Esophagus squamous epithelium (tissue), 5 donors: ENCODE measurements at places on chromosomes 3 and 15.

DNA sequence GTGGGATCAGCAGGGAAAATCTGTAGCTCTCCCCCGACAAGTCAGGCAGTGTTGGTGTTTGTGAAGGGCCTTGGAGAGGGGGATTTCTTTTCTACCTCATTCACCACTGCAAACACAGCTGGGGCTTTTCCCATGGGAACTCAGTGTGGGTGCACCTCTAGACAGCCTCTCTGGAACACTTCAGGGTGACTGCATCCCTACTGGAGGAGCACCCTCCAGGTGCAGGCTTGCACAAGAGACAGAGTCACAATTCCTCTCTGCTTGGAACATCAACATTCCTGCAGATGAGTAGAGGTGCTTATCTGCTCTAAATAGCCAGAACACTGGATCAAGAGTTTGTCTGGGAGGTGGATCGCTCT, 72.7 kb upstream of the AKAP13 start:
- no peak for DNase-seq

GRCh38 chr3:126880901-126881300, 102.0 kb upstream of the PLXNA1 start:
- no peak for DNase-seq

DNA sequence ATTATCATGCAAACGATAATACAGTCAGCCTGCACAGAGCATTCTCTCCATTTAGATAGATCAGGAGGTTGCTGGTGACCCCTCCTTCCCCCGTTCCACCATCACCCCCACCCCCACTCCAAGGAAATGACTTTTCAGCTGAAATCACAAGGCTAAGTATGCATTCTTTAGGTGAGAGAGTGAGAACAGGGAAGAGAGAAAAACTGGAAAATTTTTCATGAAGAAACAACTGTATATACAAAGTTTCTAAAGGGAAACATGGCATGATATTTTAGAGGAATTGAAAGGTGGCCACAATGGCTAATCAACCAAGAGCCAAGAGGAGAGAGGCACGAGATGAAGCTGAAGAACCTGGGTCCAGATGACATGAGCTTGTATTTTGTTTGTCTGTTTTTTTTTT, 22.2 kb downstream of the BCL2A1 start:
- DNase-seq, result no peak

- DNase-seq, result no peak
Measured at GRCh38 chr15:49468481-49468839, 45.4 kb downstream of the FGF7 start.

DNA sequence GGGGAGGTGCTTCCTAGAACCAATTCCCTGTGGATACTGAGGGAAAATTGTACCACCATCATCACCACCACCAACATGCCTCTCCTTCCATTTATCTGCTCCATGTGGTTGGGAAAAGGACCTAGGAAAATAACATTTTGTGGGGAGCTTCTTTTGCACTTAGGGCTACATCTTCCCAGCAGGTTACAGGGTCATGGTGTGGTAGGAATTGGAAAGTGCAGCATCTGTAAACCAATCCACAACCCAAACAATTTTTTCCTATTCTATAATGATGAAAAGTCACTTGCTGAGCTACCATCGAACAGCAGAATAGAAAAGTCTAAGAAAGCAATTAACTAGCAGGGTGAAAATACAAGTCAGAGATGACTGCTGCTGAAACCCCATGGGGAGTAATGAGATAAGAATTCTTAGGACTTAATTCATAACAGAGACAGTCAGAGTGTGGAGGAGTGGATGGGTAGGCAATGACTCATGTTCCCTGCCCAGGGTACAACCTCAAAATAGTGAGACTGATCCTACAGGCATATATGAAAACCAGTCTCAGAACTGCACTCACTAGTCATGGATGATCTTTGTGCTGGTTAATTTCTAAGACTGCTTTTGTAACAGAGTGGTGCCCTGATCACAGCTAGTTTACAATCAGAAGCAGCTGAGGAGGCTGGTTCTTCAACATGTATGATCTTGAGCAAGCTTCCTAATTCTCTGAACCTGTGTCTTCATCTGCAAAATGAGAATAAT, 38.1 kb upstream of the LEKR1 start:
- DNase-seq, result no peak

GRCh38 chr3:170355738-170356595, 1.5 kb upstream of the SKIL start:
- DNase-seq, result peak; percentile 5

- DNase-seq, result no peak
Measured at GRCh38 chr3:97430601-97431000, 334.0 kb upstream of the ARL6 start.

DNA sequence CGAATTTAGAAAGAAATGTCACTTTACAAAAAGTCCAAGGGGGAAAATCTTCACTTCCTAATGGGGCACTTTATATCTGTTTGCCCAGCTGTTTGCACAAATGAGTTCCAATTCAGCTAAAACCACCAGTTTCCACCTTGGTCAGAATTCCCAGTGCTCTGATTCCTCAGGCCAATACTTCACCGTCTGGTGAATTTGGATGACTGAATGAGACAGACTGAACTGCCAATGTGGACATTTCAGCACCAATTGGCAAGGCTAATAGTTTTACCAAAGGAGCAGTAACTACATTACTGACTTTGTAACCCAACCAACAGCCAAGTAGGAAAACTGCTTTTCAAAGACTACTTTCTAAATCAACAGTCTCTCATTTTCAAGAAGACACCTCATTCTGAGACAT, 51.8 kb downstream of the ABI3BP start:
- no peak for DNase-seq

- DNase-seq, result no peak
Measured at GRCh38 chr3:101259485-101260341, 60.7 kb downstream of the IMPG2 start.

- DNase-seq, result no peak
Measured at GRCh38 chr15:57861815-57862586, 155.5 kb downstream of the POLR2M start.

DNA sequence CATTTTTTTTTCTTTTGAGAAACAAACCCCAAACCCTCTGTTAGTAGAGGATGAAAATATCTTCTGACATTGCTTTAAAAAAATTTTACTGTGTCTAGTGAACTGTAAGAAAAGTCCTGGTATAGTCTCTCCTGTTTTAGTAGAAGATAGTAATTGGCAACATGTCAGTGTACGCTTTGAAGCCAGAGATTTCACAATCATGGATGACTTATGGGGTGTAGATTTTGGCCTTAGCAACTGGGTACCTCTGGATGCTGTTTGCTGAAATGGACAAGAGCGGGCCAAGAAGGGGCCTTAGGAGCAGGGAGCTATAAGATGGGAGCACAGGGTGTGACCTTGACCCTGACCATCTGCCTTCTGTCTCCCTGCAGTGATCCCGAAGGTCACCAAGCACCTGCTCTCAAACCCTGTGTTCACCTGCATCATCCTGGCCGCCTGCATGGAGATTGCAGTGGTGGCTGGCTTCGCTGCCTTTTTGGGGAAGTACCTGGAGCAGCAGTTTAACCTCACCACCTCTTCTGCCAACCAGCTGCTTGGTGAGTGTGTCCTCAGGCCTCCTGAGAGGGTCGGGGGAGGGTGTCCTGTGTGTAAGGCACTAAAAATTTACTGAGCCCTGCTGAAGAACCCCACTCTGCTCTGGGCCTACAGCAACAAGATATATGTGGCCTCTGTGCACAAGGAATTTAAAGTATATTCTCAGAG, 266.7 kb downstream of the SLCO3A1 start:
- DNase-seq, result no peak

DNA sequence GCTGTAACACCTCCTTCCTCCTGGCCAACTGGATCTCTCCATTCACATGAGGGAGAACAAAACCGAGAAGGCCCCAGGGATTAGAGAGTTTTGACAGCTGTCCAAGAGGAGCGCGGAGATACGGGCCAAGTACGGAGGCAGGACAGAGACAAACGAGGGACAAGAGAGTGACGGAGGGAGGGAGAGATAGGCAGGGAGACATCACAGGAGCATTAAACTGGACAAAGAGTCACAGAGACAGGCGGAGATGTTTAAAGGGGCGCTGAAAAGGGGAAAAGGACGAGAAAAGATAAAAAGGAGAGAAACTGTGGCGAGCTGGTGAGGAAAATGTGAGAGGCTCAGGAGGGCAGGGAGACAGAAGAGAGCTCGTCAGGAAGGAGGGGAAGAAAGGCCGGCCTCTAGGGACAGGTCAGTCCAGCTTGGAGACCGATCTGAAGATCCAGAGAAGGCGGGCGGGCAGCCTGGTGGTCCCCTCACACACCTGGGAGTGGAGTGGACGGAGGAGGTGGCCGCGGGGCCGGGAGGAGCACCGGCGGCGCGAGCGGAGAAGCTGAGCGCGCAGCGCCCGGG, 40.5 kb upstream of the ROPN1 start:
- no peak for DNase-seq

DNA sequence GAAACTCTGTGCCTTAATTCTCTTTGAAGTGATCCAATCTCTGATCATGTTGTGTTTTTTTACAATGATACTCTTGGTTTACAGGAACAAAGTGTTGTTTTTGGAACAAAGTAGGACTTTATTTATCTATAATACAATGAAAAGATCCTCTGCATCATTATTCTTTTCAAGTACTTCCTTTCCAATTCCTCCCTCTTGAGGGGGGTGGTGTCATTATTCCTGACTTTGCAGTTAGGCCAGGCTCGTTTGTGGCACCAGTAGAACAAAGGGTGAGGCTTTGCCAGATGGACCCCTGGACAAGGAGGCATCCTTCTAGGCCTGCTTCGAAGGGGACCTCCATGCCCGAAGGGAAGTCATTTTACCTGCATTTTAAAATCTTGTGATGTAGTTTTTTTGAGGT, 41.7 kb upstream of the ZBTB38 start:
- no peak for DNase-seq

DNA sequence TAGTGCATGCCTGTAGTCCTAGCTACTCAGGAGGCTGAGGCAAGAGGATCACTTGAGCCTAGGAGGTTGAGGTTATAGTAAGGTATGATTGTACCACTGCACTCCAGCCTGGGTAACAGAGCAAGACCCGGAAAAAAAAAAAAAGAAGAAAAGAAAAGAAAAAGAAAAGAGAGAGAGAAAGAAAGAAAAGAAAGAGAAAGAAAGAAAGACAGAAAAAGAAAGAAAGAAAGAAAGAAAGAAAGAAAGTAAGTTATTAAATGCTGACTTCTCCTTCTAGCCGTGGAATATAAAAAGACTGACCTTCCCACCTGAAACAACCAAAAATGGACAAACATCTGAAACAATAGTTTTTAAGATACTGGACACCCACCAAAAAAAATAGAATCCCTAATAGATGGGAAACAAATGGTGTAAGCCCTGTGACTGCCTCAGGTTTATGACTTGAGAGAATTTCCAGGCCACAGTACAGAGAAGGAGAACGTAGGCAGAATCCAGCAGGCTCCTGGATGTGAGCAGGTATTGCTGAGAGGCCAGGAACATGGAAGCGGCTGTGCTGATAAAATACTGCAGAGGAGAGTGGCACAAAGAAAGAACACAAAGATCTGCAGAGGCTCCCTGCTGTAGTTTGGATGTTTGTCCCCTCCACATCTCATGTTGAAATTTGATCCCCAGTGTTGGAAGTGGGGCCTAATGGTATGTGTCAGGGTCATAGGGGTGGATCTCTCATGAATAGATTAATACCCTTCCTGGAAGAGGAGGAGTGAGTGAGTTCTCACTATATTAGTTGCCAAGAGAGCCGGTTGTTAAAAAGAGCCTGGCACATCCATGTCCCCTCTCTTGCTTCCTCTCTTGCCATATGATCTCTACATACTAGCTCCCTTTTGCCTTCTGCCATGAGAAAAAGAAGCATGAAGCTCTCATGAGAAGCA, 41.8 kb upstream of the PRSS50 start:
- DNase-seq, result no peak

DNA sequence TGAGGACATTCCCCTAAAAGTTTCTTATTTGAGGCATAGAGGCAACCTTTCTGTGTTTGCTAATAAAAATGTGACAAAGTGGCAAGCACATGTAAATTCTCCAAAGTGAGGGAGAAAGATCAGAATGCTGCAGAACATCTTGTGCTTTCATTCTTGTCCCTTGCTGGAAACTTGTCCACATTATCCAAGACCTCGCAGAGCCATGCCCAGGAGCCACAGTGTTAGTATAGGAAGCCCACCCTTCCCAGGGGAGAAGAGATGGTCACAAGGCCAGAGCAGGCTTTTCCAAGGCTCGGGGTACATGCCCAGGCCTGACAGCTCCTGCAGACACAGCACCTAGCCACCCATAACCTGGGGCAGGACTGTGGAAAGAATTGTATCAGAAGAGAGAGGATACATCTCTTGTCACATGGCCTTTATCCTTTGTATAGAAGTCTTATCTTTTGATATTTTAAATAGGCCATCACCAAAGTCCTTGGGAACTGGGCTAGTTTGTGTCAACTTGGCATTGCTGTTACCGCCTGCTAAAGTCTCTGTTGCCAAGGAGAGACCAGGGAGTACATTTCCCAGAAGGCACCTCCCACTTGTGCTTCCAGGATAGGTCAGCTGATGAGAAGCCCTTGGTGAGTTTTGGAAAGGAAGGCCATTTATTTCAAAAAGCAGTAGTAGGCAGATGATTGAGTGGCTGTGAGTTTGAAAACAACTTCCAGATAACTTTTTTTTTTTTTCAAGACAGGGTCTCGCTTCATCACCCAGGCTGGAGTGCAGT, 10.5 kb downstream of the DLEC1 start:
- no peak for DNase-seq

GRCh38 chr3:122184591-122184929, 1.1 kb downstream of the CASR start:
- no peak for DNase-seq

DNA sequence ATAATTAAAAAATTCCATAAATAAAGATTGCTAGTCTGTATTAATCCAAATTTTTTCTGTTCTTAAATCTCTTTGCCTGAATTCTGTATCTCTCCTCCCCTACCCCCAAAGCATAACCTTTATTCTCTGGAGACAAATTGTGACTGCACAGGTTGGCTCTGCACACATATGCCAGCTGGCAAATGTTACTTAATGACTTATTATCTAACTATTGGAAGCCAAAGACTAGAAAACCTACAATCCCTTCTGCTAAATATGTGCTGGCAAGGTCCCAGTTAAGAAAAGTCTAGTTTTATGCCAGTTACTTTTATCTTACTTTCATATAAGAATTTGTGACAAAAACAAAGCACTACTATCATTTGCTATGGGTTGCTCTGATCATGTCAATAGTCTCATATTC, 569.3 kb downstream of the MECOM start:
- DNase-seq, result no peak

GRCh38 chr15:70264738-70265465, 167.2 kb upstream of the TLE3 start:
- no peak for DNase-seq

DNA sequence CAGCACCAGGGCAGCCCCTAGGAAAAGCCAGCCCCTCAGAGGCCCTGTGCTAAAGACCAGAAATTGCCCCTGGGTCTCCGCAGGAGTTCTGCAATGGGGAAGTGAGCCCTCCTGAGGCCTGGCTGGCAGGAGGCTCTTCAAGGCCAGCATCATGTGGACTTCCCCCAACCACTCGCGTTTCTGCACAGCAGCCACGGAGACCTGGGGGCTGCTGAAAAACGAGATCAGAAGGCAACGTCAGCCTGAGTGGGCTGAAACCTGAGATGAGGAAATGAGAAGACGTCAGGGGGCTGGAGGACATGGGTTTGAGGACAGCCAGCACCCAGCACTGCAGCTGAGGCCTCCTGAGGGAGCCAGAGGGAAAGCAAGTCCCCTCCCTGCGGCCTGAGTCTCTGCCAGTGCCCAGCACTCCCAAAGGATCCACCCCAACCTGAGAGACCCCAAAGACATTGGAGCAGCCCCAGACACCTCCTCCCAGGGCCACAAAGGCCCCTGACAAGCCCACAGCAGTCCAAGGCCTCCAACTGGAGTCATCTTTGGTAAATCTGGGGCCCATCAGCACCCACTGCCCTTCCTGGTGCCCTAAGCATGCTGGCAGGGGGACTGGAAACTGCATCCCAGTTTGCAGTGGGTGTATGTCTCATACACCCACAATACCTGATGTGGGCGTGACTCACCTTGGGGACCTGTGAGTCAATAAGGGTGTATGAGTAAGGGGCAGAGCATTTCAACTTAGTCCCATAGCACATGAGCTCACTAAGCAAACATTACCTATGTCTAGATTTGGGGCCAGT, 29.2 kb upstream of the CYP11A1 start:
- no peak for DNase-seq
